Effector memory CD4-positive, alpha-beta T cell (primary cell): ENCODE measurements at places on chromosomes 5 and 9.

- H3K27ac ChIP-seq = no peak overlapping the region
- no peaks in the 10 kb centered on the region for H3K36me3 ChIP-seq
- DNase-seq = no peak
- H3K4me1 ChIP-seq = no peaks in the 10 kb centered on the region
Measured at GRCh38 chr9:73753171-73753570, 601.5 kb downstream of the ANXA1 start.

DNA sequence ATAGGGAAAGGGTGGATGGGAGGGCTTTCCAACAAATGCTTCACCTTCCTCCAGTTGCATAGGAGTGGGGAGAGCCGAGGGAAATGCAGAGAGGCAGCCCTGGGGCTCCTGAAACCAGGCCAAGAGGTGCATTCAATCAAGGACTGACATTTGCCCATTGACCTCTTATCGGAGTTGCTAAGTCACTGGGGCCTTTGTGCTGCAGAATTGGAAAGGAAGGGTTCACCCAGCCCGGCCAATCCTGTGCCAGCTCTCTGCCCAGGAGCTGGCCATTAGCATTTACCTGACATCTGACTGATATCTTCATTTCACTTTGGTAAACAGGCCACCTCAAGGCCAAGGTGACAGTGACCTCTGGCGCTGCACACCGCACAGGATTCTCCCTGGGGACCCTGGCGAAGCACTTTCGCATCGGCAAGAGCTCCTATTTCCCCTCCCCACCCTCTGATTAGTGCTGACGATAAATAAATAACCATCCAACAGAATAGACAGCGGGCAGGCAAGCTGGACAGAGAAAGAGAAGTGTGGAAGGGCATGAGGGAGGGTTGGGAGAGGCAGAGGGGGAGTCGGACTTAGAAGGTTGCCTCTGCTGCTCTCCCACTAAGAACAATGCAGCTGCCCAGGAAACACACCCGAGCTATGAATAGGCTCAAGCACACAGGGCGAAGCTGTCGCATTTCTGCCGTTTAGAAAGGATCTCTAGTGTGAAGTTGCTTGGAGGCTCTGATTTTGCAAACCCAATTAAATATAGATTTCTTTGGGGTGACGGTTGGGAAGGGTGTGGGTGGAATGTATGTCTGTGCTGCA, 57.0 kb upstream of the BOD1 start:
- no peak overlapping the region for H3K27ac ChIP-seq
- H3K27me3 ChIP-seq = no peaks in the 10 kb centered on the region
- H3K36me3 ChIP-seq = no peaks in the 10 kb centered on the region
- no peaks in the 10 kb centered on the region for H3K4me1 ChIP-seq

GRCh38 chr5:41876678-41877077, 6.5 kb upstream of the OXCT1 start:
- H3K4me3 ChIP-seq = no peak overlapping the region
- no peak overlapping the region for H3K27ac ChIP-seq
- no peak for DNase-seq
- H3K4me1 ChIP-seq = no peaks in the 10 kb centered on the region

DNA sequence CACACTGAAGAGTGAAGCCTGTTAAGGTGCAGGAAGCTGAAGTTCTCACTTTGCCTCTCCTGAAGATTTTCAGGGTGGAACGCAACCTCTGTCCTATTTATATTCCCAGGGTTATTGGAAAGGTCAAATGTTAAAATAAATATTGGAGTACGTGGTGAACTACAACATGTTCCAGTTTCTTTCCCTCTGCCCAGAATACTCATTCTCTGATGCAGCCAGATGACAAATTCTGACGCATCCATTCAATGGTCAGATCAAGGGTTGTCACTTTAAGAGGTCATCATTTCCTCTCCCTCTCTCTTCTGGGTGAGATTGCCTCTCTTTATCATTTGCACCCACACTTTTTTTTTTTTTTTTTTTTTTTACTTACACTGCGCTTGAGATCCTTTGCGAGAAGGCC, 277.1 kb downstream of the BRINP1 start:
- no peaks in the 10 kb centered on the region for H3K4me1 ChIP-seq
- H3K36me3 ChIP-seq = no peaks in the 10 kb centered on the region
- no peak for DNase-seq
- no peak overlapping the region for H3K4me3 ChIP-seq

DNA sequence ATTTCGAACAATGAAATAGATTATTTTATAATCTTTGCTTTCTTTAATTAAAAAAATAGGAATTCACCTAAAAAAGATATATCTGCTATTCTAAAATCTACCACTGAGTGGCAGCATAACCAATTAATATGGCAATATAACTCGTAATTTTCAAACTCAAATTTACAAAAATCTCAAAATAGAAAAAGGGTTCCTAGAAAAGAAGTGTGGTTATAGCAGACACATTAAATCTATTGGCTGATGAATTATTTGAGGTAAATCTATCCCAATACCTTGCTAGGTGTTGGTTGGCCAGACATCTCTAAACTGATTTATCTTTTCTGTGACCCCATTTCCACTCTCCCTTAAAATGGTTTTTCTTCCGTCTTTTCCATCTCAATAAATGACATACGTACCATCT, 30.2 kb upstream of the NRG2 start:
- DNase-seq = no peak
- no peak overlapping the region for H3K27ac ChIP-seq
- H3K4me1 ChIP-seq = no peaks in the 10 kb centered on the region
- no peaks in the 10 kb centered on the region for H3K36me3 ChIP-seq

- no peak overlapping the region for H3K4me3 ChIP-seq
- H3K27me3 ChIP-seq = no peaks in the 10 kb centered on the region
- no peak for DNase-seq
- H3K36me3 ChIP-seq = no peaks in the 10 kb centered on the region
Measured at GRCh38 chr5:150112201-150113046, 26.1 kb upstream of the CSF1R start.

DNA sequence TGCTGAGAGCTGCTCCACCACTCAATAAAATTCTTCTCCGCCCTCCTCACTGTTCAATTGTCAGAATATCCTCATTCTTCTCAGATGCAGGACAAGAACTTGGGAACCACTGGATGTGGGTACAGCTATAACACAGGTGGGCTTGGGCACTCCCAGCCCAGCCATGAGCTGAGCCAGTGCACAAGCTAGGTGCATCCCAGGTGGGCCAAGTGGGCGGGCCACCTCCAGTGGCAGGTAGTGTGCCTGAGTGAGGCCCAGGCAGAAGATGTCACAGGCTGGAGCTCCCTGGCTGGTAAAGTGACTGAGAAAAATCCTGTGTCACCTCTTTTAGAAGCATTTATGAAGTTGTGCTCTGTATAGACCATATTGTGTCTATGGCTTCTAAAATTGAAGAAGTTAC, 501.6 kb upstream of the TYRP1 start:
- no peaks in the 10 kb centered on the region for H3K27me3 ChIP-seq
- no peak overlapping the region for H3K27ac ChIP-seq
- H3K36me3 ChIP-seq = no peaks in the 10 kb centered on the region
- no peak for DNase-seq
